ENCODE measurements at places on chromosomes 6 and 20.
A peak's percentile ranks its signal among the peaks of the same experiment; 100 is the strongest.

- DNase-seq = no peak
Observed at GRCh38 chr20:25072226-25072811, 9.6 kb downstream of the VSX1 start.

GRCh38 chr6:109824105-109824504 is 133.0 kb downstream of the FIG4 start:
- no peak for DNase-seq

GRCh38 chr6:87808005-87808757 is 106.1 kb upstream of the AKIRIN2 start:
- DNase-seq = no peak

DNA sequence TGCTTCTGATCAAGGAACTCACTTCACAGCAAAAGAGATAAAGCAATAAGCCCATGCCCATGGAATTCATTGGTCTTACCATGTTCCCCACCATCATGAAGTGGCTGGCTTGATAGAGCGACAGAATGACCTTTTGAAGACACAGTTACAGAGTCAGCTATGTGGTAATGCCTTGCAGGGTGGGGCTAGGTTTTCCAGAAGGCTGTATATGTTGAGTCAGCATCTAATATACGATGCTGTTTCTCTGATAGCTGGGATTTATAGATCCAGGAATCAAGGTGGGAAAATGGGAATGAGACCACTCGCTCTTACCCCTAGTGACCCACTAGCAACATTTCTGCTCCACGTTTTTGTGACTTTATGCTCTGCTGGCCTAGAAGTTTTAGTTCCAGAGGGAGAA is 220.7 kb upstream of the RSPO3 start:
- DNase-seq = no peak

- DNase-seq = no peak
Observed at GRCh38 chr6:63690221-63690620, 54.6 kb downstream of the PHF3 start.

- DNase-seq = no peak
Observed at GRCh38 chr6:113347436-113347835, 509.7 kb upstream of the MARCKS start.

- no peak for DNase-seq
Observed at GRCh38 chr6:53378208-53378607, 29.5 kb upstream of the ELOVL5 start.

DNA sequence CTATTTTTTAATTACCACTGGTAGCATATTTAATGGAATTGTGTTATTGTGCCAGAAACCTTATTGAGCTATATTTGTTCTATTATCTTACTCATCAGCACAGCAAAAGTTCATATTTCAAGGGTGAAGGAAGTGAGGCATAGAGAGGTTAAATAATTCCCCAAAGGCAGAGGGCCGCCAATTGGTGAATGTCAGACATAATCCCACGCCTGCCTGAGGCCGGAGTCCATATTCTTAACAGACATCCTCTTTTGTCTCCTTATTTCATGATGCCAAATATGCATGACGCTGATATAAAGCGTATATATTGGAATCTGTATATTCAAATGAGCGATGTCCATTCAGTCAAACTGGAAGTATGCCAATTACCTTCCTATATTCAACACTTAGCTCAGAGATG is 505.0 kb upstream of the SLC35B3 start:
- DNase-seq = no peak

DNA sequence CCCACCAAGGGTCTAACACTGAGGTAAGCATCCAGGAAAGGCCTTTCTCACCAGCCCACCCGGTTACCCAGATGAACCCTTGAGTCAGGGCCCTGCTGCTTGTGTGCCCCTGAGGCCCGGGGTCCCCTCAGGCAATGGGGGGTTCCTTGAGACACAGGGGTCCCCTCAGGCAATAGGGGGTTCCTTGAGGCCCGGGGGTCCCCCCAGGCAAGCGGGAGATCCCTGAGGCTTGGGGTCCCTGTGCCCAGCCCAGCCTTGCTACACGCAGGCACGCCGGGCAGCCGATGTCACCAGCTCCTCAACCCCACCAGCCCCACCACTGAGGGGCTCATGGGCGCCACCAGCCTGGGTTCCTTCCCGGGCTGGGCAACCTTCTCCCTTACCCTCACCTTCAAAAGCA is 247.2 kb downstream of the TTLL2 start:
- DNase-seq = no peak

GRCh38 chr6:7086488-7086887 is 21.3 kb upstream of the RREB1 start:
- DNase-seq = peak; percentile 62

DNA sequence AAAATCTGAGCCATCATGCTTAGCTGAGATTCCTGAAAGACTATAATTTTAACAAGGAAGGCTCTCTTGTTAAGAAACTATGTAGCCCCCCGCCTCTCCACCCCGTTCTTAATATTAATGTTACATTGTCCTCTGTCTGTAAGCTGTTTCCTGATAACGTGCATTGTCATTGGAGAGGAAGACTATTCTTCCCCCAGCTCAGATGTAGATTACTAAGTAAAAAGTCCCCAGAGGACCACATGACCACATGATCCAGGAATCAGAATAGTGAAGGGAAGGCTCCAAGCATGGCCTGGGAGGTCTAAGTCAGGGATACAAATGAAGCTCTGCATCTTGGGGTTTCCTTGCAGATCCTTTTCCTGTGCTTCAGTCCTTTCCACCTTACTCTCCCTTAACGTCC is 106.4 kb downstream of the JARID2 start:
- DNase-seq = no peak

GRCh38 chr20:35318502-35319157 is 26.4 kb upstream of the FAM83C start:
- DNase-seq = no peak

DNA sequence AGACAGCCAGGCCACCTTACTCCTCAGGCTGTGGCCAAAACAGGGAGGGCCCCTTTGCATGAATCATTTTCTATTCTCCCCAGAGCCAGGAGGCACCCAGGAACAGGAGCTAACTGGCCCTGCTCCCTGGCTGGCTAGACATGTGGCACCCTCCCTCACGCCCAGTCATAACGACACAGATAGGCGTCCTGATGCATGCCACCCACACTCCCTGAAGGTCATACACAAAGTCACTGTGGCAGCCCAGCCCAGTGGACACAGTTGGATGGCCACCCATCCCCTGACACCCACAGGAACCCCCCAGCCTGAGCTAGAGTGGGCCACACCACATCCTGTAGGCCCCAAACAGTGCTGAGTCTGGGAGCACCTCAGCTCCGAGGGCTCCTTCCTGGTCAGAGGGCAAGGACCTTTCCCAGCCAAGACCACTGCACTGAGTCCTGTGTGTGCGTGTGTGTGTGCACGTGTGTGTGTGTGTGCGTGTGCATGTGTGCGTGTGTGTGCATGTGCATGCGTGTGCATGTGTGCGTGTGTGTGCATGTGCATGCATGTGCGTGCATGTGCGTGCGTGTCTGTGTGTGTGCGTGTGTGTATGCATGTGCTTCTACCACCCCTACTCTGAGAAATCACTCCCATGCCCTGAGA is 21.6 kb downstream of the TFEB start:
- no peak for DNase-seq

DNA sequence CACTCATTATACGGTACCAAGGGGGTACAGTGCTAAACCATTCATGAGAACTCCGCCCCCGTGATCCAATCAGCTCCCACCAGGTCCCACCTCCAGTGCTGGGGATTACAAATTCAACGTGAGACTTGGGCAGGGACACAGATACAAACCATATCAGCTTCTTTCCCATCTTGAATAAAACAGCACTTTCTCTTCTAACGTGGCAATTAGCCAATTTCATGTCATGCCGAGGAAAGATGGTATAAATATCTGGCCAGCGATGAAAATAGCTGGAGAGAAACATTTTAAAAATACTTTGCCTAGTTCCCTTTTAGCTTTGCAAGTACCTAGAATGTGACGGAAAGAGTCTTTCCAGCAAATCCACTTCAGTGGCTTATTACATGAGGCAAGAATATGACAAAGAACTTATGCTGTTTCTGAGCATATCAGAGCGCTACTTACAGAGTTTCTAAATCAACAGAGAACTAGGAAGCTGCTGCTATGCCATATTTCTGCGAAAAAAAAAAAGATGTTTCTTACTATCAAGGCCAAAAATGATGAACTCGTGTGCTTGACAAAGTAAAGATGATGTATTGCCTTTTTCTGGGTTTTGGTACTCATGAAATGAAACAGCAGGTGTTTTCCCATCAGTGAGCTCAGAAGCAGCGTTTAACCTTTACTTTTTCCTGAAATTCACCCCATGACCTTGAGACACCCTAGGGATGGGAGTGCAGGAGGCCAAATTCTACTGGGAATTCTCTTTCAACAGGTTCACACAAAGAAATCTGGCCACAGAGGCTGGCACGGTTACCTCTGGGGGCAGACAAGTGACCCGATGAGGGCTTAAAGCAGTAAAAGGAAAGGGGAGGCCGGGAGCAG is 37.9 kb downstream of the AGPAT4 start:
- DNase-seq = no peak

- DNase-seq = no peak
Observed at GRCh38 chr6:20092071-20092566, 120.2 kb downstream of the MBOAT1 start.

DNA sequence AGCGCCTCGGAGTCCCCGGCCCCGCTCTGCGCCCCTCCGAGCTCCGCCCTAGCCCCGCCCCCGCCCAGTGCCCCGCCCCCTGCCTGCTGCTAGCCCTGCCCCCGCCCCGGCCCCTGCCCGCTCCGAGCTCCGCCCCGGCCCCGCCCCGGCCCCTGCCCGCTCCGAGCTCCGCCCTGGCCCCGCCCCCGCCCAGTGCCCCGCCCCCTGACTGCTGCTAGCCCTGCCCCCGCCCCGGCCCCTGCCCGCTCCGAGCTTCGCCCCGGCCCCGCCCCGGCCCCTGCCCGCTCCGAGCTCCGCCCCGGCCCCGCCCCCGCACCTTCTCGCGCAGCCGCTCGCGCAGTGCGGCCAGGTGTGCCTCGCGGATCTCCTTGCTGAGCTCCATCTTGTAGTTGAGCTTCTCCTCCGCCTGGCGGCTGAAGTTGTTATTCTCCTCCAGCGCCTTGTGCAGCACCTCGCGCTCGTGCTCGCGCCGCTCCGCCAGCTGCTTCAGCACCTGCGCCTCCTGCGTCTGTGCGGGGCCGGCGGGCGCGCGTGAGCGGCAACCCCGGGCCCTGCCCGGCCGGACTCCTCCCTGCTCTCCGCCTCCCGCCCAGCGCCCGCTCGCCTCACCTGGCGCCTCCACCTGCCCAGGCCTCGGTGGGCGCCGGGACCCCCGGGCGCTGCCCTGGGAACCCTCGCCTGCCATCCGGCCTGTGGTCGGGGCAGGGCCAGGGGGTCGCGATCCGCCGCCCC is 11.3 kb downstream of the STMN3 start:
- peak; percentile 97 for DNase-seq

DNA sequence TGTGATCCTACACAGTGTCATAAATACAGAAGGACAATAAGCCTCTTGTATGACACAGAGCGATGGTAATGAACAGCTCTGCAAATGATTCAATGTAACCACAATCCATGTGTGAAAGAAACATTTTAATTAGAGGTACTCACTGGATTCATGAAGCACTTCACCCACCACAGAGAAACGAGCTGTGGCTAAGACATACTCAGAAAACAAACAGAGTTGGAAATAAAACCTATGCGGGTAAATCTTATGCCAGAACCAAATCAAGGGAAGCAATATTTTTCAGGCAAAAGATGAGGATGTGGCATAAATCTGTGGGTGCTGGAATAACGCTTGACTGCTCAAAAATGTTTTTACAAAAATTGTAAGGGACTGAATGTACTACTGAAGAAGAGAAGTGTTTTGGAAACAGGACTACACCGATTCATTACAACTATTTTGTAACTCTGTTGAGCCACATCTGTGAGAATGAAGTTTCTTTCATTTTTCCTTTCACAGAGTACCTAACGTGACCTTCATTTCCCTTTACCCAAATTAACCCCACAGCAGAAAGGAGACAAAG is 112.1 kb downstream of the WDR27 start:
- DNase-seq = no peak

- DNase-seq = no peak
Observed at GRCh38 chr6:162644153-162644552, 83.4 kb downstream of the PRKN start.

GRCh38 chr20:31414381-31414780 is 8.4 kb upstream of the DEFB121 start:
- DNase-seq = no peak

- no peak for DNase-seq
Observed at GRCh38 chr6:8435845-8436168, 462 bp upstream of the SLC35B3 start.

Data from activated T-cell treated with anti-CD3 and anti-CD28 coated beads, Interleukin-2, amount 50 U/mL, for 24 hours (primary cell).